Activated T-cell treated with anti-CD3 and anti-CD28 coated beads, Interleukin-2, amount 50 U/mL, for 1 hour (primary cell): ENCODE measurements at places on chromosomes 4 and X.

DNA sequence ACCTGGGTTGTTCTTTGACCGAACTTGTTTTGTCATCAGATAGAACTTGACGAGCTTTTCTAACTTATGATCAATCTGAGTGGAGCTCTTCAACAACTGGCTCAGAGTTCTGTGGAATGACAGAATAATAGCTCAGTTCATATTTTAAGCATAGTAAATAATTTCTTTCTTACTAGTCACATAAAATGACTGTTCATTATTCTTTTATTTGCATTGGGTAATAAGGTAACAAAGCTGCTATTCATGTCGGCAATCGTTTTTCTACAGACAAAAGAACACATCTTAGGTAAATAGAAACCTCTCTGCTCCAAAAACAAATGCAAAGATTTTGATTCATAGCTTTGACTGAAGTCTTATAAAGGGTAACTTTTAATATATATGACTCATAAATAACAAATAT, 57.3 kb upstream of the CXCL8 start:
- DNase-seq = no peak

DNA sequence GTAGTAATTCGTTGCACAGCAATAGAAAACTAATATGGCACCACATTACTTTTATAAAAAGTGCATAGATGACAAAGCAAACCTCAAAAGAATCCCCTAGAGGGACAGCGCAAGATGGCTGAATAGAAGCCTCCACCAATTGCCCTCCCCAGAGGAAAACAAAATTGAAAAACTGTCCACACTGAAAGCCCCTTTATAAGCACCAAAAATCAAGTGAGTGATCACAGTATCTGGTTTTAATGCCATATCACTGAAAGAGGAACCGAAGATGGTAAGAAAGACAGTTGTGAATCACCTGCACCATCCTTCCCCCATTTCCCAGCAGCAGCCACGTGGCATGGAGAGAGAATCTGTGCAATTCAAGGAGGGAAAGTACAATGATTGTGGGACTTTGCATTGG, 522.2 kb downstream of the GLUD2 start:
- no peak for DNase-seq

DNA sequence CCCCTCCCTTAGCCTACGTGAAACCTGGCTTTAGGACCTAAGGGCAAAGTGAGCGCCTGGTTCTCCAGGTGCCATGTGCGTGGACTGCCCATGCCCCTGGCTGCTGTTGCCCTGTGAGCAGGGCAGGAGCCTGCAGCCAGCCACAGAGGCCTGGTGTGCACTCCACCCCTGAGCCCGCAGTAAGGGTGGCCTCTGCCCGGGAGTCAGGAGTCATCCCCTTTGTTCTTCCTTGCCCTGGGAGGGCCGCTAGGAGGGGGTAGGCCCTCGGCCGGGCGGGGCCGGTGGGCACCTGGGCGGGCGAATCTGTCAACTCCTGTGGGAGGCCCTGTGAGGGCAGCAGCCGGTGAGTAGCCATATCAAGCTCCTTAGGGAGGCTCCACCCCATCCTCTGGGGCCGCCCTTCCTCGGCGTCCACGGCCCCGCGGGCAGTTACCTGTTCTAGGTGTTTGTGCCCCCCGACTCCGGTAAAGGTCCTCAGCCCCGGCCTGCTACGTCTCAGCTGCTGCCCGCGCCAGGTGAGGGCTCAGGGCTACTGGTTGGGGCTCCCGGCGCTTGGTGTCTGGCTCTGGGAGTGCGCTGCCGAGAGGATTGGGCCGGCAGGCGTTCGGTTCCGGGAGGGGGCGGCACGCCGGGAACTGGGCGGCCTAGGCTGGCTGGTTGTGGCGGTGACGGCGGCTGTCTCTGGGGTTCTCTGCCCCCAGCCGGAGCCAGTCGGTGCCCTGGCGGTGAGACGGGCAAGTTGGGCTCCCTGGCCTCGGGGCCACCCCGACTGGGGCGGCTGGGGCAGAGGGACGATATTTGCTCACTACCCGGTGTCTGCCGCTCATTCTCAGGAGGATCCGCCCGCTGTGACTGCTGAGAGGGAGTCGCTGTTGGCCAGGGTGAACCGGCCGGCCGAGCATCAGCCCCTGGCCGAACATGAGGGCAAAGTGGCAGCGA, 1060.2 kb downstream of the TECRL start:
- DNase-seq = no peak

GRCh38 chr4:121801715-121802075, 572 bp downstream of the EXOSC9 start:
- DNase-seq = no peak

GRCh38 chrX:40573763-40574162, 7.0 kb upstream of the ATP6AP2 start:
- DNase-seq = peak; percentile 33

DNA sequence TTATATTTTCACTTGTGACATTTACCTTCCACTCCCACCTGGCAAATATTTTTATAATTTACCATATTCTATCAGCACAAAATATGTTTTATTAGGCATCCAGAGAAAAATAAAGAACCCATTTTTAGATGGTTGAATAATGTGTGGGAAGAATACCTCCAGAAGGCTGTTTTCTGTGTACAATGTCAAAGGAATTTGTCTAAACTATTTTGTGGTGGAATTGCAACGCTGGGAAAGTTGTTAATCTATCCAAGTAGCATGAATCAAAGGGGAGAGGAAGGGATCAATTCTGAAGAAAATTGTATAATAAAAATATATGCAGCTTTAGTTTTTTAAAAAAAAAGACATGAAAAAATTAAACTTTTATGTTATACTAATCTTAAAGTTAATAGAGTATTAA, 706.5 kb downstream of the FSTL5 start:
- DNase-seq = no peak

- no peak for DNase-seq
Observed at GRCh38 chr4:26584725-26585124, 841 bp downstream of the TBC1D19 start.

DNA sequence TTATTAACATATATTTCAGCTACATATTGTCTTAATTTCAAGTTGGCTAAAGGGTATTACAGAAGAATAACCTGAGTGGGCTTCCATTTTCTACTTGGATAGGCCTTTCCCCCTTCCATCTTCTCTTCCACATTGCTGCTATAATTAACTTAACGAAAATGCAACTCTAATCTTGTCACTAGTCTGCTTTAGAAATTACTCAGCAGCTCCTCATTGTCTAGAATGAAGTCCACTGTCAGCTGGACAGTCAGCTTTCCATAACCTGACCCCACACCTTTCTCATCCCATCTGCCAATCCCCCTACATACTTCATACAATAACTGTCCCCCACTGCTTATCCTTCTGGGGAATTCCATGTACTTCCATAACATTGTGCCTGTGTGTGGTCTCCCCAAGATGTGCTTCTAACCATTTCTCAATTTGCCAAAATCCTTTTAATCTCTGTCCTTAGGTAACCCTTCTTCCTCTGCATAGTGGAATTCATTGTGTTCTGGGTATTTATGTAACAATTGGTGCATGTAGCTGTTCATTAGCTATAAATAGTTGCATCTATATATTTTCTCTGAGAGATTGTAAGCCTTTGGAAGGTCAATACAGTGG, 4.8 kb downstream of the MND1 start:
- DNase-seq = no peak

GRCh38 chr4:188783606-188784160, 644.4 kb downstream of the TRIML1 start:
- no peak for DNase-seq

DNA sequence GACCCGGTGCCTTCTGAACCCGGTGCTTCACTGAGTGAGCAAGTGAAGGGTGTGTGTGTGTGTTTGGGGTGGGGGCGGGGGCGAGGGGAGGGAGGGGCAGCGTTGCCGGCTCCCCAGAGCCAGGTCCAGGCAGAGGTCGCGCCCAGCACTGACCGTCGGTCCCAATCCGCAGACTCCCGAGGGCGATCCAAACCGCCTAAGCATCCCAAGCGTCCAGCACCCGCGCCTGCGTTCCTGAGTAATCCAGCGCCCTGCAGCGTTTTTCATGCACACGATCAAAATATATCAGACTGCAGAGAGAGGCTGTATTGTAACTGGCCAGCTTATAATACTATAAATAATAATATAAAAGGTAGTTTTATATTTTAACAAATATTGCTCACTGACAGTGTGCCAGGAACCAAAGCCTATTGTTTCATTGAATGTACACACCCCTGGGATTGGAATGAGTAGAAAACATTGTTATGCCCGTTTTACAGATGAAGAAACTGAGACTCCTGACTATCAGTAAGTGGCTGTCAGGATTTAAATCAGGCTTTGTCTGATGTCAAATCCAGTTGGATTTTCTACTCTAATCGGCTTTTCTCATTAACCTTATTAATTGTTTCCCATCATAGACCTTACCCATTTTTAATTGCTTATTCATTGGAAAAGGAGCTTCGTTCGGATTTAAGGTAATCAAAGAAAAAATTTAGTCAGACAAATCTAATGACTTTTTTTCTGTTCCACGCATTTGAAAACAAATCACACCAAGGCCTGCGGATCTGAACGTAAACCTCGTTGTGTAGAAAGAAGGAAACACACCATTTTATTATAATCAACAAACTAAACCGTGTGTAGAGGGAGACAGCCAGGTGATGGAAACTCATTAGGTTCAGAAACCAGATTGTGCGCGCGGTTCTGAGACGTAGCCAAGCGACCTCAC, 4.0 kb upstream of the NKX3-2 start:
- no peak for DNase-seq

DNA sequence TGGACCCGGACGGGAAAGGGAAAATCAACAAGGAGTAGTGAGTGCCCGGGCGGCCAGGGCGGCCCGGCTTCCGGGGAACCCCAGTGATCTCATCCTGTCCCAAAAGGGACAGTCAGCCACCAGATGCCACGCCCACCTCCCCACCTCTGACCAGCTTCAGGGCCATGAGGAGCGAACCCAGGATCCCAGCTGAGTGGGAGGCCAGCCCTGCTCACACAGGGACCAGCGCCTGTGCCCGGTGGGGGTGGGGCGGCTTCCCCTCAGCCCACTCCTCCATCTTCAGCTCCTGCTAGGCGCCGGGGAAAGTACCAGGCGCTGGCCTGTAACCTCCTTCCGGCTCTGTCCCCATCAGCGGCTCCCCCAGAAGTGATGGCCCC, 6.2 kb downstream of the MYL5 start:
- DNase-seq = no peak

- no peak for DNase-seq
Observed at GRCh38 chr4:140116442-140117104, 37.4 kb downstream of the MAML3 start.

GRCh38 chrX:153933748-153934147, 1.1 kb downstream of the NAA10 start:
- no peak for DNase-seq

GRCh38 chr4:47784222-47784621, 53.6 kb downstream of the CORIN start:
- DNase-seq = no peak

- DNase-seq = no peak
Observed at GRCh38 chrX:3476973-3477372, 130.5 kb upstream of the MXRA5 start.

DNA sequence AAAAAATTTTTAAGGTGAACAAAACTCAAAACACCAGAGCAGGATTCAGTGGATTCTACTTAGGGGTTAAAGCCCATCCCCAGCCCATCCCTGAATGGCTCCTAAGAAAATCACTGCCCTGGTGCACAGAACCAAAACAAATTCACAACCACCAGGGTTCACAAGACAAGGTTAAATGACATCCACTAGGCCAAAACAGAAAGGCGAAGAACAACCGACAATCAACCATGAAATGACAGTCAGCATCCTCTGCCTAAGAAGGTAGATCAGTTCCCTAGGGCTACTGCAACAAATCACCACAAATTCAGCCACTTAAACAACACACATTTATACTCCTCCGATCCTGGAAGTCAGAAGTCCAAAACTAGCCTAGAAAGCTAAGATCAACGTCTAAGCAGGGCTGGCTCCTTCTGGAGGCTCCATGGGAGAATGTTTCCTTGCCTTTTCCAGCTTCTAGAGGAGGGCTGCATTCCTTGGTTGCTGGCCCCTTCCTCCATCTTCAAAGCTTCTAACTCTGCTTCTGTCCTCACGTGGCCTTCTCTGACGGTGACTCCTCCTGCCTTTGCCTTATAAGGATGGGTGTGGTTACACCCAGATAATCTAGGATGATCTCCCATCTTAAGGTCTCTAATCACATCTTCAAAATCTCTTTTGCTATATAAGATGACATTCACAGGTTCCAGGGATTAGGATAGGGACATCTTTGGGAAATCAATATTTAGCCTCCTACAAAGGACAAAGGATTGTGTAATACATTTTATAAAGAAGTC, 1.8 kb downstream of the CCNQ start:
- DNase-seq = peak; percentile 7

GRCh38 chr4:166308647-166309046, 435.6 kb downstream of the TLL1 start:
- no peak for DNase-seq

DNA sequence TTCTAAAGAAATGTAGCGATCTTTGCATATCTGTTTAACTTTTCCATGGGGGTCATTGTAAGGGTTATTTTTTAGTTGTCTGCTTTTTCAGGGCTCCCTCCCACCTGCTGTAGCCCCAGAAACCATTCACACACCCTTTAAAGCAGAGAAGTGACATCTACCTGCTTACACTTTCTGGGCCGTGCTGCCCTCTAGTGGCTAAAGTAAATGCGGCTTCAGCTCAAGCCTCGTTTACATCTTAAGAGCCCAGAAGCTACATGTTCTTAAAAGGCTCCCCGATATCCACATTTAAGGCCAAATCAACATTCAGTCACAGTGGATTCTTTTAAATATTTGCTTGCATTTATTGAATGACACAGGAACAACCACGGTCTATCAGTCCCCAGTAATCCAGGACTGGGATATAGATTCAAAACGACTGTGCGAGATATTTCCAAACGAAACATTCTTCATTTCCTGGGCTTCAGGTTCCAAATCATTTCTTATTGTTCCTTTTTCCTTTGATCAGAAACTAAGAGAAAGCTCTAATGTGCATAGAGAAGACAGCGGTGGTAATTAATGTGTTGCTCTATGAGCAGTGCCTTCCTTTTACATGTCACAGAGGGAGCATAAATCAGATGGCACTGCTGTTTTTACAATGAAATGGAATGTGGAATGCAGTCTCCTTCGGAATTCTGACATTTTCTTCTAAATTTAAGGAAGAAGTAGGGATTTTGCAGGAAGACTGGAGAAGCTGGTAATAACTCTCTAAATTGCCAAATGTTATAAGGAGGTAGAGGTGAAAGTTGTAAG, 119.9 kb downstream of the RASGEF1B start:
- DNase-seq = peak; percentile 66

GRCh38 chrX:49754233-49754857, 58.6 kb upstream of the PAGE1 start:
- peak; percentile 44 for DNase-seq

DNA sequence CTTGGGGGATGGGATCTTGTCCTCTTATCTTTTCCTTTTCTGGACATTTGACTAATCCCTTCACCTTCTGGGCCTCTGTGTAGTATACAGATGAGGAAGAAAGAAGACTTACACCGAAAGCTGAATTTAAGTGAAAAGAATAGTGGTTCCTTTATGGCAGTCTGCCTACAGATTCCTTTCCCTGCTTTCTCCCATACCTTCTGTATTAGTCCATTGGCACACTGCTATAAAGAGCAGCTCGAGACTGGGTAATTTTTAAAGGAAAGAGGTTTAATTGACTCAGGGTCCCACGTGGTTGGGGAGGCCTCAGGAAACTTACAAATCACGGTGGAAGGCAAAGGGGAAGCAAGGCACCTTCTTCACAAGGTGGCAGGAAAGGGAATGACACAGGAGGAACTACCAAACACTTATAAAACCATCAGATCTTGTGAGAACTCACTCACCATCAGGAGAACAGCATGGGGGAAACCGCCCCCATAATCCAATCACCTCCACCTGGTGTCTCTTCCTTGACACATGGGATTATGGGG, 34.0 kb upstream of the CD38 start:
- no peak for DNase-seq
